Sigmoid colon (tissue), 7 donors: ENCODE measurements at places on chromosomes 6 and 20. TPM values are rescaled to one million over a fixed set of nuclear protein-coding genes. Genes with fewer than 3 reads are reported as not detected.

GSTA2 gene
- not detected for total RNA-seq

C20orf202 gene
- total RNA-seq: not detected

SPATS1 gene
- total RNA-seq: not detected

CYP39A1 gene
- total RNA-seq: 3.7 TPM

SLC4A11 gene
- not detected for total RNA-seq

VWA7 gene
- 0.14 TPM for total RNA-seq

BPIFA1 gene
- total RNA-seq: not detected

SLC32A1 gene
- total RNA-seq: not detected

CCN6 gene
- total RNA-seq: not detected

RTF2 gene
- total RNA-seq: 62.4 TPM

TREM1 gene
- 0.36 TPM for total RNA-seq

FNDC1 gene
- total RNA-seq: 4.3 TPM

GPR6 gene
- not detected for total RNA-seq

CALHM4 gene
- total RNA-seq: not detected

RNF182 gene
- total RNA-seq: 0.28 TPM

COL9A3 gene
- total RNA-seq: 20.8 TPM
